Stimulated activated CD4-positive, alpha-beta T cell treated with anti-CD3 and anti-CD28 coated beads, Interleukin-12 subunit alpha, Interleukin-12 subunit beta, amount 100 ng/mL, for 4 hours (primary cell): ENCODE measurements at places on chromosomes 5 and 9.

DNA sequence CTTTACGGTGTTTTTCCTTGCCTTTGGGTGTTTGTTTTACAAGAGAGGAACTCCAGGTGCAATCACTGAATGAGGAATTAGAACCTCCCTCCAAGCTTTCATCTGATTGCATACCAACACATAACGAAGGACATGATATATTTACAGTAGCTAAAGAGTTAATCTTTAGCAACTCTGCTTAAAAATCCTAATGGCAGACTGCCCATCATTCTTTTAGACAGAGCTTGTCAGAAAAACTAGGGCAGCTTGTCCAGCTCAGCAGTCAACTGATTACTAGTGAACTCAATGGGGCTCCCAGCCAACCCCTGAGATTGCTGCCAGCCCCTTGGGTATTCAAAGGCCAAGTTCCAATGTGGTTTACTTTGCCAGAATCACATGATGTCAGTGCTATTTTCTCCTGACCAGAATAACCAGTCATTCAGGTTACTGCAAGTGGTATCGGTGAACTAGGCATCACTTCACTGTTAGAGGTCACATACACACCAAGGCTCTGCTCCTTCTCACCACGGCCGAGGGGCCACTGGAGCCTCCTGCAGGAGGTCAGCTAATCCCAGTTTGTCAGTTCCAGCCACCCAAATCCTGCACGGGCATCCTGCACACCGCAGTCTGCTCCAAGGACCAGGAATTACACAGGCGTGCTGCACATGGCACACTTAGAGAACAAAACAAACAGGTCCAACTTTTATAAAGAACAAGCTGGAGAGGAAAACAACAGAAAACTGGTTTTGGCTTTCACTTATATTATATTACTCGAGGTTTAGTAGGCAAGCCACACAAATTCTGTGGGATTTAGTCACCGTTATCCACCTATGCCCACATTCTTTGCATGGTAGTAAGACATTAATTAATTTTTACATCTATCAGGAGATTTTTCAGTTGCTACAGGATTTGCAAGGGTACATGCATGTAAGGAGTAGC, 62.5 kb downstream of the NFIB start:
- no peak for DNase-seq

DNA sequence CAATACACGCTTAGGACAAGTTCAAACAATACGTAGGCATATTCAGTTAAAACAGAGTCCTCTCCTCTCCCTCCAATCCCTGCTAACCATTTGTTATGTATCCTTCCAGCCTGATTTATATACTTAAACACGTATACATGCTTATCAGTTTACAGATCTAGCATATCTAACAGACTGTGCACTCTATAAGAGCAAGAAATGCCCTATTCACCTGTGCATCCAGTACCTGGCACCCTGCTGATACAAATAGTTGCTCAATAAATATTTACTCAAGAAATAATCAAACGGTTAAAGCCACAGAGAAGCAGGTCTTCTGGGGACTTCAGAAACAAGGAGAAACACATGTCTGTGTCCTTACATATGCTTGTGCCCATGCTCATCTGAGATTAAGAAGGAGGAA, 55.9 kb downstream of the MLLT3 start:
- DNase-seq: no peak

DNA sequence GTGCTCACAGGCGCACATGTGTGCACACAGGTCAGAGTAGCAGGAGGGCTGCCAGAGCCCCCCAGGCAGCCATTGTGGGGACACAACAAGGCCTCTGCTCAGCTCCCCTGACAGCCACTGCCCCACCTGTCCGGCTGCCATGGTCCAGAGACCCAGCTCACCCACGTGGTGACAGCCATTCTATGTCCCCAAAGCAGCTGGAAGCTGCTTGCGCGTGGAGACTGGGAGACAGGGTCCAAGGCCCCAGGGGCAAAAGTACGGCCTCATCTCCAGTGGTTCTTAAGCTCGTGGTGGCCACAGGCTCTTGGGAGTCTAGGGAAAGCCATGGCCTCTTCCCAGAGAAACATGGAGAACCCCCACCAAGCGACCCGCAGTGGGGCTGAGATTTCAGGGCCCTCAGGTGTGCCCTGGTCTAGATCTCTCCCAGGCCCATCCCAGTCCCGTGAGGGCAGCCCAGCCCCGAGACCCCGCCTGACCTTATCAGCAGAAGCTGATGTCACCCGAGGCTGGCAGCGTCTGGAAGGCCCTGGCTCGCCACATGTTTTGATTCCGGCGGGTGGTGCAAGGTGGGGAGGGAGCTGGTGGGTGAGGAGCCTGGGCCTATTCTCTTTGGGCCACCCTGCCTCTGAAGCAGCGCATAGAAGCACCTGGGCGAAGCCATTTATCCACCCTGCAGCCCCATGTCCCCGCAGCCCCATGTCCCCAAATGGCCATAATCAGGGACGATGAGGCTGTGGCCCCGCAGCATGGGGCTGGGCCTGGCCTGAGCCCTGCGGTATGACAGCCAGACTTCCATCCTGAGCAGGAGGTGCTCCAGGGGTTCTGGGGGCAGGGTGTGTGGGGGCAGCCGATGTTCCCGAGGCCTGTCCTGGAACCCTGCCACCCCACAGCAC, 31.7 kb downstream of the GLT6D1 start:
- no peak for DNase-seq

DNA sequence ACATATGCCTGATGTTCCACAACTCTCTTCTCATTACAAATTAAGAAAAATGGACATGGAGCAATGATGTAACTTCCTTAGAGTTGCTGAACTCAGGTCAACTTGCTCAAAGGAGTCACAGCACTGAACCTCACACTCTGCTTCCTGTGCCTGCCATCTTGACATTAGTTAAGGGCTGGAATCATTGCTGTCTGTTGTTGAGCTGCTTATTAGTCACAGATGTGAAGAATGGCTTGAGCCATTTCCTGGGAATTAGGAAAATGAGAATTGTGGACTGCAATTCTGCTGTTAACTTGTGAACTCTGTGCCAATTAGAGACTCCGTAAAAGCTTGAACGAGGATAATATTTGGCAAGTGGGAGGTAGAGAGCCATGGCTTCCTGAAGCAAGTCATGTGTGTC, 212.0 kb downstream of the ADAMTS12 start:
- DNase-seq: no peak

GRCh38 chr5:96253140-96253539, 179.9 kb downstream of the PCSK1 start:
- DNase-seq: no peak

DNA sequence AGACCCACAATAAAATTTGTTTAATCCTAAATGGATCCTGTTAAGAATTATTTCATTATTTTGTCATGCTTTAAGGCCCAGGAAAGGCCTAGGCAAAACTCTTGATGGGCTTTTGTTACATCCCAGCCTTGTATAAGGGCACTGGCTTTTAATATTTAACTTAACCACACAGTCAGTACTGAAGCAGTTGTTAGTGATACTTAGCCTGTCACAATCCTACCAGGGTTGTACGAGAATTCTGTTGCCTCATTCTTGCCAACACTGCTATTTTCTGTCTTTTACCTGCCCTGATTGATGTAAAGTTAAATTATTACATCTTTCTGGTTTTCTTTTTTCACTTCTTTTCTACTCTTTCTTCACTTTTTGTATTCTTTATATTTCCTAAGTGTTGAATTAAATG, 10.9 kb downstream of the ZNF169 start:
- no peak for DNase-seq

- no peak for DNase-seq
Observed at GRCh38 chr5:167525004-167525403, 766.4 kb upstream of the WWC1 start.

DNA sequence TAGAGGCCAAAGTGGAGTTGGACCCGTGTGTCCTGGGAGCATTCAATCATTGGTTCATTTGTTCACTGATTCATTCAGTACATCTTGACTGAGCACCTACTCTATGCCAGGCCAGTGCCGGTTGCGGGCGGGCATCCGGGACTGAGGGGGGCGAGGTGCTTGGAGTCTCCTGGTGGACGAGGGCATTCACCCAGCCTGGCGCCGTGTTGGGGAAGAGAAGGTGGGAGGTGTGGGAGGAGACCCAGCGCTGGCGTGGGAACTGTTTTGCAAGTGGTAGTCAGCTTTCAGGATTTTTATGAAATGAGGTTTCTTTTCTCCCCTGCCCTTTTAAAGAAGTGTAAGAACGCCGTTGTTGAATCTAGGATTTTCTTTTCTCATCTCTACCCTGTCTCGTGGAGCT, 37.2 kb downstream of the NCS1 start:
- no peak for DNase-seq

- no peak for DNase-seq
Observed at GRCh38 chr5:180785794-180786221, 16.8 kb downstream of the MGAT1 start.

DNA sequence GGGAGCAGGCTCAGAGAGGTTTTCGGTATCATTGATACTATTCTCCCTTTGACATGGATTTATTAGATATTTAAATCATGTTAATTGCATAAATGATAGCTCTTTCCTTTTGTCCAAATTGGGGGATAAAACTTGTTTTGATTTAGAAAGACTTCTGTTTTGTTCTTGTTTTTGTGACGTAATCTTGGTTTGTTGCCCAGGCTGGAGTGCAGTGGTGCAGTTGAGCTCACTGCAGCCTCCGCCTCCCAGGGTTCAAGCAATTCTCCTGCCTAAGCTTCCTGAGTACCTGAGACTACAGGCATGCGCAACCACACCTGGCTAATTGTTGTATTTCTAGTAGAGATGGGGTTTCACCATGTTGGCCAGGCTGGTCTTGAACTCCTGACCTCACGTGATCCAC, 7.1 kb downstream of the MAT2B start:
- DNase-seq: no peak

- no peak for DNase-seq
Observed at GRCh38 chr5:176954050-176954449, 52.5 kb downstream of the UIMC1 start.

DNA sequence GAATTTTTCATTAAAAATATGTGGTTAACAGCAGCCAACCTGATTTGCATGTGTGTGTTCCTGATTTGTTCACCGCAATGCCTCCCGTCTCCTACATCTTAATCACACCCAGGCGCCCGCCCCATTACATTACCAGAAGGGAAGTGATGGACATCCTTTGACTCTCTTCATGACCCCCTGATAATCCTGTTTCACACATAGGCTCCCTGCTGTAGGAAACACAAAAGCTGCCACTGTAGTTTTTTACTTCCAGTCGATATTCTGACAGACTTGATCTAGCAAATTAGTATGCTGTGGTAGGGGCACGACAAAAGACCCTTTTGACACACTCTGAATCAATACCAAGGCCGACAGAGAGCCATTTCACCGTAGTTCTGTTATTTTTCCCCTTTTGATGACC, 287.8 kb upstream of the ISL1 start:
- no peak for DNase-seq

- no peak for DNase-seq
Observed at GRCh38 chr5:126912616-126913200, 117.7 kb downstream of the MARCHF3 start.

- no peak for DNase-seq
Observed at GRCh38 chr5:73437777-73438644, 10.6 kb downstream of the FOXD1 start.

DNA sequence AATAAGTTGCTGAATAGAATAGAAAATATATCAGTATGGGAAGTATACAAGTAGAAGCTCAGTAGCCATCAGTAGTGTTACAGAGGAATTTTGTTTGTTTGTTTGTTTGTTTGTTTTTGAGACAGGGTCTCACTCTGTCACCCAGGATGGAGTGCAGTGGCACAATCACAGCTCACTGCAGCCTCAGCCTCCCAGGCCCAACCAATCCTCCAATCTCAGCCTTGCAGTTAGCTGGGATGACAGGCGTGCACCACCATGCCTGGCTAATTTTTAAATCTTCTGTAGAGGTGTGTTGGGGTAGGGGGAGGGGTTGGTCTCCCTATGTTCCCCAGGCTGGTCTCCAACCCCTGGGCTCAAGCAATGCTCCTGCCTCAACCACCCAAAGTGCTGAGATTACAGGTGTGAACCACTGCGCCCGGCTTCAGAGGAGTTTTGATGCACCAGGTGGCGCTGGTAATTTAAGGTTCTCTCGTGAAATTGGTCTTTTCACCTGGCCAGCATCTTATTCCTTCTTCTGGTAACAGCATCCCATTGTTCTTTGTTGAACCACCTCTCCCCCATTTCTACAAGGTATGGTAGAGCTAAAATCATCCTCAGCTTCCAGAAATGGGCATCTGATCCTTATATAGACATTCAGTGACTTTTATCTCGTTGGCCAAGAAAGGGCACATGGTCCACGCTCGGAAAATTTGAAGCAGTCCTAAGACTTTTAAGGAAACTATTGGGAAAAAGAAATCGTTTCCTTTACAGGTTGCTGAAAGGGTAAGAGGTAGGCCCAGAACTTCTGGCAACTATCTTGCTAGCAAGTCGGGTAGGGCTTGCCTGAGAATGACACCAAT, 157.1 kb downstream of the ARRDC3 start:
- DNase-seq: peak; percentile 59

DNA sequence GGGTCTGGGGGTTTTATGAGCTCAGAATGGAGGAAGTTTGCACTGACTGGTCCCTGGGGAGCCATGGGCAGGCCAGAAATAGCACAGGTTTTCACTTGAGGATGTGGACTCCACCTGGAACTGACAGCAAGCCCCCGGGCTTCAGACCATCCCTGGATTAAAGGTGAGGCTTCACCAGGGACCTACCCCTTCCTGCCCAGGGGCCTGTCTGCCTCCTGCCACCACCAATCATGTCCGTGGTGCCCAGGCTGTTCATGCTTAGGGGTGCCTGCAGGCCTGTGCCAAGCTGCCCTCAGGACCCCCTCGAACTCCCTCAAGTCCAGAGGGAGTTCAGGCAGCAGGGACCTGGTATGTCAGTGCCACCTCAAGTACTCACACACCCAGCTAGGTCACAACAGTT, 577.2 kb upstream of the EDIL3 start:
- DNase-seq: no peak

DNA sequence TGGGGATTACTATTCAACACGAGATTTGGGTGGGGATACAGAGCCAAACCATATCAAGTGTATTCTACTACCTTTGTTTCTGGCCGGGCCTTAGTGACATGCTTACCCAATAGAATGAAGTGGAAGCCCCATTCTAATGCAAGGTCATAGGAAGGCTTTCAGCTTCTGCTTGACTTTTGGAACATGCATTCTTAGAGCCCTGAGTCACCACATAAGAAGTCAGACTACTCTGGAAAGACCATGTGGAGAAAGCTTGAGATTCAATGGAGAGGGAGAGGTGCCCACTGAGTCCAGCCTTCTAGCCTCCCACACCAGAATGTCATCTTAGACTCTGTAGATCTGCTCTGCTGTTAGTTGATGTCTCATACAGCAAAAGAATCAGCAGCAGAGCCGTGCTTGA, 155.7 kb upstream of the FBN2 start:
- DNase-seq: no peak

GRCh38 chr5:93874491-93874890, 133.1 kb upstream of the POU5F2 start:
- DNase-seq: no peak

- DNase-seq: no peak
Observed at GRCh38 chr9:74630228-74630627, 133.1 kb downstream of the RORB start.

DNA sequence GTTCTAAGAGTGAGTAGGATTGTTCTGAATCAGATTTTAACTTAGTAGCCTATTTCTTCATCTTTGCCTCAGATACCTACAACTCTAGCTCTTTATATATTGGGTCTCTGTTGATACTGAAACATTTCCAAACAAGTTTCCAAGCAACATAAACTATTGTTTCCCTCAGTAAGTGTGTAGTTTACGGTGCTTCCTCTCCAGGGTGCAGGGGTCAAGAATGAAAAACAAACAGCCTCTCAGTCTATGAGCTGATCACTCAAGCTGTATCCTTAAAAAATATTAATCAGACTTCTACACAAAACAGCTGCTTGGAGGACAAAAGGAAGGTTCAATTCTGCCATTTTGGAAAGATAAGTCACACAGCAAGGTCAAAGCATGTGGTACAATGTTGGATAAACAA, 75.0 kb downstream of the ADAMTS12 start:
- DNase-seq: no peak

GRCh38 chr9:69317081-69317480, 7.9 kb upstream of the ENTREP1 start:
- no peak for DNase-seq
